Fibroblast of skin of left quadriceps (primary cell): ENCODE measurements at places on chromosomes 1 and 21.

- no peak for DNase-seq
Measured at GRCh38 chr1:30253807-30254440, 469.5 kb downstream of the MATN1 start.

DNA sequence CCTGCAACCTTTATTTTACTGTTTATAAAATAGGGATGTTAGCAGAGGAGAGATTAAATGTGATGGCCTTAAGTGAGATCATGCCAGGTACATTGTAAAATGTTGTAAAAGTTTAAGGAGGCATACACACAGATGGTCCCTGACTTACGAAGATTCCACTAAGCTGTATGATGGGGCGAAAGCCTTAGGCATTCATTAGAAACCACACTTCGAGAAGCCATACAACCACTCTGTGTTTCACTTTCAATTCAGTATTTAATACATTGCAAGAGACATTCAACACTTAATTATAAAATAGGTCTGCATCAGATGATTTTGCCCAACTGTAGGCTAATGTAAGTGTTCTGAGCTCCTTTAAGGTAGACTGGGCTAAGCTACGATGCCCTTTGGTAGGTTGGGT is 3.7 kb downstream of the SMPDL3B start:
- DNase-seq: no peak

DNA sequence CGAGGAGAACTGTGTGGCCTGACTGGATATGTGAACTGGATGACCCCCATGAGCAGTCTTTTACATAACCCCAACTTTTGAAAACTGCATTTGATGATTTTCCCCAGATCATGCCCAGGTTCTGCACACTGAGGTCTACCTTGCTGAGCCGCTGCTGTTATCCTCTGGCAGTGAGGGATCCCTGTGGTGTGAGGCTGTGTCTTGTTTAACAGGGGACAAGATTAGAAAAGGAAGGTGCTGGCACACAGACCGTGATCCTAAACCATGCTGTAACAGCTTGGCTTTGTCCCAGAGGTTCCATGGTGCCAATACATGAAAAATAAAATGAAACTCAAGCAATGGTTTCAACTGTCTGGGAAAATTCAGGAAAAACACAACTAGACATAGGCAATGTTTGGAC is 134.2 kb downstream of the ZZZ3 start:
- no peak for DNase-seq

GRCh38 chr1:111198836-111199235 is 1.6 kb downstream of the DENND2D start:
- DNase-seq: no peak

DNA sequence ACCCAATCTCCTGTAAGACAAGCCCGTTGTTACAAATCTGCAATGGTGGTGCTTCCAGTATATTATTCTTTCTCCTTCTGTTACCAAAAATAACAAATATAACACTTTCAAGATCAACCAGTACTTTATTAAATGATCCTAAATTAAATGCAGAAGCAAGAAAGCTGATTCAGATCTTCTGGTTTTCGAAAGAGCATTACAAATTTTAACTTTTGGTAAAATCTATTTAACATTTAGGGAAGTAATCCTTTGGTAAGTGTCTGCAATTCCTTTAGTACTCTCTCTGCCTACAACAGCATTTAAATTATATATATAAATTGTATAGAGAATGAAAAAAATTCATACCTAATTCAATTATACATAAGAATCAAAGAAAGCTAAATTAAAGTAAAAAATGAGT is 198.6 kb upstream of the HMCN1 start:
- DNase-seq: no peak

DNA sequence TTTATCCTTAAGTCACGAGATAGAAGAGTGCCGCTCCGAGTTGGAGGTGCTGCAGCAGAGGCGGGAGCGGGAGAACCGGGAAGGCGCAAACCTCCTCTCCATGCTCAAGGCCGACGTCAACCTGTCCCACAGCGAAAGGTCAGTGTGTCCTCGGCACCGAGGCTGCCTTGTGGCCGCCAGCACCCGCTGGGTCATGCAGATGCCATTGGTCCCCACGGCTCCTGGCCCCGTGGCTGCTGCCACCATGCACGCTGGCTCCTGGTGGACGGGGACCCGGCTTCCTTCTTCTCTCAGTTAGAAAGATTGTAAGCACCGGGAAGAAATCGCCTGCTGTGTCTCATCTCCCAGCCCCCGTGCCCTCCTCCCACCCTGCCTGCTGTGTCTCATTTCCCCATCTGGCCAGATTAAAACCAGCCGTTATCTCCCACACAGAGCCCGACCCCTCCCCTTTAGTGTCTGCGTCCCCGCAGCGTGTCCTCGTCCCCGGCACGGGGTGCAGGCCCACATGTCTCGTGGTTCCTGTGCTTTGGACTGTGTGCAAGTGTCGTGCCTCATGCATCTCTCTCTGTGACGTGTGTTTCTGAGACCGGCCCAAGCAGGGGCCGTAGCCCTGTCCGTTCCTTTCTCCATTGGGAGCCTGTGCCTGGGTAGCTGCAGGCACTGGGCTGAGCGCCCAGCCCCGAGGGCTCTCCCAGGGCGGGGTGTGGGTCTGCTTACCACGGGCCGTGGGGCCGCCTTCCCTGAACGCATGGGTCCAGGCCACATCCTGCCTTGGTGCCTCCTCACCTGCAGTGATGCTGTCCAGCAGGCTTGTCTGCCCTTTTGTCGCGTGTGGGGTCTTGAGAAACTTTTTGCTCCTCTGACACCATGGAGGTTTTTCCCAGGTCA is 62.1 kb downstream of the PCNT start:
- no peak for DNase-seq

GRCh38 chr21:34926803-34927467 is 122.2 kb downstream of the RUNX1 start:
- no peak for DNase-seq

DNA sequence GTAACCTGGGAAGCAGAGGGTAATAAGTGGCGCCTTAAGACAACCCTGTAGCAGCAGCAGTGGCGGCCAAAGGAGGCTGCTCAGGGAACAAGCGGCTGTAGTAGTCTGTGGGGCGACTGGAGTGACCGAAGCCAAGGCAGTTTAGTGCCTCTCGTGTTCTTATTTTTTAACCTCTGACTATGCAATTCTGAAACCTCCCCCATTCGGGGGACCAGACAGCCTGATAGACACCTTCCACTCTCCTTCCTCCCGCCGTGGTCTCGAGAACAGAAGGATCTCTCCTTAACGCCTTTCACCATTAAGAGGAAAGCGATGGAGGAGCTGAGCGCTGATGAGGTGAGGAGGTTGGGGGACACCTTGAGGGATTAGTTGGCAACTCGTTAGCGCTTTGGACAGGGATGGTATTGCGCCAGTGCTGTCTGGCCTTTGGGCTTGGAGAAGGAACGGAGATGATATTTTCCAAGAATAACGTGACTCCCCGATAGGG is 644 bp downstream of the UBE4B start:
- no peak for DNase-seq

GRCh38 chr1:47186267-47187185 is 3.3 kb downstream of the PDZK1IP1 start:
- no peak for DNase-seq

DNA sequence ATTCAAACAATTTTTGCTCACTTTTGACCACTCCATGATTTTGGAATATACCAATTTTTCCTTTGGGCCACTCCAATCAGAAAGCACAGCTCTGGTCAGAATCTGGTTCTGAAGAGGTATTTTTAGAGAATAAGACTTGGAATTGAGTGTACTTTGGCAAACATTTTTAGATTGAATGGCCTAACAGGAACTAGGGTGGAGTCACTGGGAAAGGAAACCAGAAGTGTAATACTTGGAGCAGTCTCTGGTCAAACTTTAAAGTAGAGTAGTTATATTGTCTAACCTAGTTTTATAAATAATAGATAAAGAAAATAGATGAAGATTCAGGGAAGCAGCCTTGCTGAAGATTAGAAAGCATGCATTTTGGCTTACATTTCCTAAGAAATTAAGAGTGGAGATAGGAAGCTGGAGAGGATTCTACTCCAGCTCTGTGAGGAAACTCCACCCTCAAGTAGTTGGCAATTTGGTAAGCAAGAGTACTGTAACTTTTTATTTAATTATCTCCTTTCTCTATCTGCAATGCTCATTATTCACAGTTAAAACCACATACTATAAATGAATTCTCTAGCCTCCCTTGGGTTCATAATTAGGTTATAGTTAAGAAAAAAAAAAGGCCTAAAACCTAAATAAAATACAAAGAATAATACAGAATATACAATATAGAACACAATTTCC is 15.8 kb downstream of the STIL start:
- no peak for DNase-seq

GRCh38 chr1:185353124-185353523 is 36.1 kb upstream of the IVNS1ABP start:
- DNase-seq: no peak

DNA sequence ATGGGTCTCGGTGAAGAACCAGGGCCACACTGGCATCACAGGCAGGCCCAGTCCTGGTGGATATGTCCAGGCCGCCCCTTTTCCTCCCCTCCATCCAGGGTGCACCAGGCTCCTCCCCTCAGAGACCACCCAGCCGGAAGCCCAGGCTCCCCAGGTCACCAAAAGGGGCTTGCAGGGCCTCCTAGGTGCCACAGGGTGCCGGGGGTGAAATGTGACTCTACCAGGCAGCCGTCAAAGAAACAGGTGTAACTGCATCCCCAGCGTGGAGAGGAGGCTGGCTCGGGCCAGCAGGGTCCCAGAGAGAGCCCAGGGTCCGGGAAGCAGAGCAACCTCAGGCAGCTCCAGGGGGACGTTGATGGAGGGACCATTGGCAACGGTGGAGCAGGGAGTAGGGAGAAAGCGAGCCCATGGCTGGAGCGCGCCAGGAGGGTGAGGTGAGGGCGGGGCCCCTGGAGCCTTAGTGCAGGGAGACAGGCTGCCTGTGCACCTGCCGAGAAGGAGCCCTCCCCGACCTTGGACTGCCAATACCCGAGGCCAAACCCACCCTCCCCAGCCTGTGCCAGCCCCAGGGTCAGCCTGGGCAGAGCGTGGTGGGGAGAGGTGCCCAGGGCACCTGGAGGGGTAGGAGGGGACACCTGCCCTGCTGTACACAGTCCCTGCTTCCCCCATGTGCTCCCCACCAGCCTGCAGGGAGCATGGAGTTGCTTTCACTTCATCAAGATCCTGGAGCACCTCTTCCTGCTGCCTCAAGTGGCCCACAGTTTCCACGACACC is 48.3 kb upstream of the POFUT2 start:
- no peak for DNase-seq

DNA sequence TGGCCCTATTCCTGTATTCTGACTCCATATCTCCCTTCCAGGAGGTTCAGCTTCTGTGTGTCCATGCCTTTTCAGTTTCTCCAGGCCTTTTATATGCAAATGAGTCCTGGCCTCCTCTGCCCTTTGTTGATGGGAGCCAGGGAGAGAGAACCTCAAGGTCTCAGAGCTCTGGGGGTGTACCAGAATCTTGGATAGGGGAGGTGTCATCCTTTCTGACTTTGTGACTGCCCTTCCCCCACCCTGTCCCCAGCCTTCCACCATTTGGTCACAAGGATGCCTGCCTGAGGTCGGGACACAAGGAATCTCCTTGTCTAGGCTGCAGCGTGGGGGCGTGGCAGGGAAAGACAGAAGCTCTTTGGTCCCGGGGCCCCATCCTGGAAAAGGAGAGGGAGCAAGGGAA is 18.6 kb downstream of the LURAP1 start:
- DNase-seq: no peak

DNA sequence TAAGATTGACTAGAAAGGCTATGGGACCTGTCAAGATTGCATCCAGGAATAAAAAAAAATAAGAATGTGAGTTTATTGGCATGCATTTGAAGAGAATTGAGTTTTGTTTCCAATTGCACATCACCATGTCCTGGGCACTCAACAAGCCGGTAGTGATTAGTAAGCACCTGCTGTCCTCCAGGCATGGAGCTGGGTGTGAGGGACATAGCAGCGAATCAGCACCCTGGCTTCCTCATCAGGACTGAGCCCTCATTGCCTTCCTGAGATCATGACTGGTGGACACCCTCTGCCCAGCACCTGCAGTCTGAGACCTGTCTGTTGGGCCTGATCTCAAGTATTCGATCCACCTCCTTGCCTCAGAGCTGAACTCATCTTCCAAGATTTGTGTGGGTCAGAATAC is 26.8 kb downstream of the S100A6 start:
- DNase-seq: no peak

DNA sequence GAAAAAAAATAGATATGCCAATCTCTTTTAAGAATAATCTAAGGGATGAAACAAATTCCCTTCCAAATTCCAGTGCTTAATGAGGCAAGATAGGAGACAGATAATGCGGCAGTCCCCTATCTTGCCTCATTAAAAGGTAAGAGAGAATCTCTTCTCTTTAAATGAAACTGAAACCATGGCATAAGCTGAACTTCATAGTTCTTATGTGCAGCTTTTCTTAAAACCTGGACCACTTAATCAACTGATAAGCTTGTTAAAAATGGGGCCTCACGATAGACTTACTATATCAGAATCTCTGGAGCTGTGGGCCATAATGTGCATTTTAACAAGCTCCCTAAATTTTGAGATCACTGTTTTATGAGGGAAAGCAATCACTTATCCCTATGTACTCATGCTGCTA is 79.2 kb downstream of the NIBAN1 start:
- DNase-seq: no peak

DNA sequence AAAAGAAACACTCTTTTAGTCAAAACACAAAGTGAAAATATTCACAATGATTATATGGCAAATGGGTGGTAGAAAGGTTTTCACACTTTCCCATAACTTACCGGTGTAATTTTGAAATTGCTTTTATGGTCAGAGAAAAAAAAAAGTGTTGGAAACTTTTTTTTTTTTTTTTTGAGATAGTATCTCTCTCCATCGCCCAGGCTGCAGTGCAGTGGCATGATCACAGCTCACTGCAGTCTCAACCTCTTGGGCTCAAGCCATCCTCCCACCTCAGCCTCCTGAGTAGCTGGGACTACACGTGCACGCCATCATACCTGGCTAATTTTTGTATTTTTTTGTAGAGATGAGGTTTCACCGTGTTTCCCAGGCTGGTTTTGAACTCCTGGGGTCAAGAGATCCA is 3.3 kb downstream of the IFNGR2 start:
- no peak for DNase-seq

DNA sequence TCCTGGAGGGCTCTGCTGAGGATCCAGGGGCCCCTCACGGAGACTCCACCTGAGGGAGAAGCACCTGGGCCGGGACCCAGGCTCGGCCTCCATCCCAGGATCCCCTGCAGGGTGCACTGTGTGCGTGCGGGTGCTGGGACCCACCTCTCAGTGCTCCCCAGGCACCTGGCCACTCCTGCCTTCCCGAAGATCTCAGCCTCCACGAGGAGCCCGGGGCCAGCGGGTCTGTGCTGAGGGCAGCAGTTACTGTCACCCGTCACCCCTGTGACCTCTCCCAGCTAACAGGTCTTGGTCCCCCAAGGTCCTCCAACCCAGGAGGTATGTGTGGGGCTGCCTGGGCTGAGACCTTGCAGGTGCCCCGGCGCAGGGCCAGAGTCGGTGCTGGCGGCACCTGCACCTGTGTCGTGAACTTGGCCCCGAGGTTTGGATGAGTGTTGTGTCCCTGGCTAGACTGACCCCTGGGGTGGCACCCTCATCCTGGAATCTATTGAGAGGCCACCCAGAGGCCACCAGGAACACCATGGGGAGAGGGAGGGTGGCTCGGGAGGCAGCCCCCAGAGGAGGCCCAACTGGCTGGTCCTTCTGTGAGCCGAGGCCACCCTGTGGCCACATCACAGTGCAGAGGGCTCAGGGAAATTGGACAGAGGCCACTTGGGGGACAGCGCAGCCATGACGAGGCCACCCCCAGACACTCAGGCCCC is 17.7 kb downstream of the MORN1 start:
- no peak for DNase-seq
